ENCODE measurements at places on chromosomes 12 and 14. TPM values are rescaled to one million over a fixed set of nuclear protein-coding genes. Genes with fewer than 3 reads are reported as not detected.

RACGAP1 gene
- 3.0 TPM for total RNA-seq

- H3K36me3 ChIP-seq: peaks cover 3% of the 10 kb centered on the region
- H3K27ac ChIP-seq: peak overlapping the region; percentile 14
- H3K27me3 ChIP-seq: no peaks in the 10 kb centered on the region
- peaks cover 38% of the 10 kb centered on the region for H3K4me1 ChIP-seq
These were observed 1.9 kb downstream of the TRIP11 start for GRCh38 chr14:92037989-92038388.

DNA sequence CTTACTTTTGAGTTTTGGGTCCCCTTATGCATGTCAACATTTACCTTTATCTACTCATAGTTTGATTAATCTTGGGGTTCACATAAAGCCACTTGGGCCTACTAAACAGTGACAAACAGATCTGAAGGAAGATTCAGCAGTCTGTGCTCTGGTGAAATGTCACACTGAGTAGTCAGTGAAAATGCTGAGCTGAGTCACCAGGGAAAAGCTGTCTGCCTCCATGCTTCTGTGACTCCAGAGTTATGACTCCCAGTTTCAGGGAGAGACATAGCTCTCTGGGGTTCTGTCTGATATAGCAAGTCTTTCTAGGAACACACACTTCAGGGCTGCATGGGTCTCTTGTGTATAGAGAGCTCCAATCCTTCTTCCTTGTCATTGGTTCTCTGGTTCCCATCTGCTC is 406.3 kb upstream of the FAR2 start:
- no peak overlapping the region for H3K4me3 ChIP-seq
- H3K27me3 ChIP-seq: no peaks in the 10 kb centered on the region
- H3K36me3 ChIP-seq: no peaks in the 10 kb centered on the region
- H3K27ac ChIP-seq: no peak overlapping the region

ACRBP gene
- total RNA-seq: 0.95 TPM

DNA sequence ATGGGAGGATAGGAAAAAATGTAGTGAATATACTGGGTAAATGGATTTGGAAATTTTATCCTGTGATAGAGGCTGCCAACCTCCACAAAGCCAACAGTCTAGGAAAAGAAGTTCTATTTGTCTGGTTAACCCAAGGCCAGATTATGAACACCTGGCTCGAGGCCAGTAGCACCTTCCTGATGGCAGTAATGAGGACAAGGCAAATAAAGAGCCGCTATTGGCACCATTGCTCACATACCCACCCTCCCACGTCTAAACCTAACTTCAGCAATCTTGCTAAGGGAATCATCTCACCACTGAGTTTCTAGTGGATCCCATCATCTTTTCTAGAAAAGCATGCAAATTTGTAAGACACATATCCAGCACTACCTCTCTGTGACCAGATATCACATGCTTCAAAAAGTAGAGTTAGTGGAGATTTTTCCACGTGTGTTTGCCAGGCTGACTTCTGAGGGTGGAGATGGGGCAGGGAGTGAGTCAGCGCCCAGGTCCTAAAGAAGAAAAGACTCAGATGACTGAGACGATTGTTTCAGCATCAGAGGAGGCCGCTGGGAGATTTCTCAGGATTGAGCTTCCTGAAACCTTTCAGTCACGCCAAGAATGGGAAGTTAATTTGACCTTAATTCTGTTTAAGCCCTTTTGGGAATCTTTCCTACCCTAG is 362.9 kb downstream of the EMP1 start:
- no peaks in the 10 kb centered on the region for H3K4me1 ChIP-seq
- no peak overlapping the region for H3K27ac ChIP-seq
- no peaks in the 10 kb centered on the region for H3K27me3 ChIP-seq

- H3K36me3 ChIP-seq: no peaks in the 10 kb centered on the region
- no peaks in the 10 kb centered on the region for H3K4me1 ChIP-seq
- DNase-seq: no peak
These were observed 386.2 kb downstream of the DIO2 start for GRCh38 chr14:79825046-79825521.

DNA sequence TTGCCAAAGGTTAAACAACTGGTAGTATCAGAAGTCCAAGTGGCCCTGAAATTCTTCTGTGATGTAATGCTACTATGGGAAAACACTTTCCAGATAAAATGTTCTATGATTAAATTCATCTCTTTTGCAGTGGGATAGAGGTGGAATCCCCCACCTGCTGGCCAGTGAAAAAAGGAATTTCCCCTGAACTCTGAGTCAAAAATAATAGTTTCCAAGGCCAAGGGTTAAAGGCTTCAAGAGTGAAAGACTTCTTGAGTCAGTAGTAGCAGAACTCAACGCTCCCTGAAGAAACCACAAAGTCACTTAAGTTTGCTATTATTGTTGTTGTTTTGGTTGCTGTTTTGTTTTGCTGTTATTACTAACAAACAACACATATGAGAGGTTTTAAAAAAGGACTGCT is 330.8 kb downstream of the SOX5 start:
- no peak overlapping the region for H3K27ac ChIP-seq
- no peaks in the 10 kb centered on the region for H3K4me1 ChIP-seq
- no peaks in the 10 kb centered on the region for H3K36me3 ChIP-seq
- no peaks in the 10 kb centered on the region for H3K27me3 ChIP-seq
- no peak overlapping the region for H3K4me3 ChIP-seq

PLBD1 gene
- total RNA-seq: 1.3 TPM

DNA sequence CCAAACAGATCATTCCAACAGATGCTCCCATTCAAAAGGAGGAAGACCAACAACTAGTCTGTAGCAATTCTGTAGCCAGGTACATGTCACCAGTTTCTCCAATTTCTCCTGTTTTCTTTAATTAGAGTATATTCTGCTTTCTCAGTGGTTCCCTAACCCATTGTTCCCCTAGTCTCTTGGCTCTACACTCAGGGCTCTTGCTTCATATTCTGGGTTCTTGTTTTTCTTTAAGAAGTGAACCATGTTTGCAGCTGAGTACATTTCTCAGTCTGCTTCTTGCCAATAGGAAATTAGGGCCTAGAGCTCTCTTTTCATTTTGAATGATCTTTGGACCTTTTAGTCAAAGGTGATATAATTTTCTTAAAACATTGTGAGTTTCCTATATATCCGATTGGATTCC is 29.4 kb upstream of the STXBP6 start:
- no peaks in the 10 kb centered on the region for H3K4me1 ChIP-seq
- no peak overlapping the region for H3K27ac ChIP-seq
- no peak overlapping the region for H3K4me3 ChIP-seq
- H3K27me3 ChIP-seq: peaks cover 2% of the 10 kb centered on the region
- no peak for DNase-seq
- H3K36me3 ChIP-seq: no peaks in the 10 kb centered on the region

- no peaks in the 10 kb centered on the region for H3K36me3 ChIP-seq
- H3K4me3 ChIP-seq: no peak overlapping the region
- no peaks in the 10 kb centered on the region for H3K27me3 ChIP-seq
- no peak overlapping the region for H3K27ac ChIP-seq
- peaks cover 37% of the 10 kb centered on the region for H3K4me1 ChIP-seq
These were observed 13.1 kb upstream of the ITGA5 start for GRCh38 chr12:54431911-54432814.

MYBPC1 gene
- not detected for total RNA-seq

CD4 gene
- total RNA-seq: 136 TPM

DNA sequence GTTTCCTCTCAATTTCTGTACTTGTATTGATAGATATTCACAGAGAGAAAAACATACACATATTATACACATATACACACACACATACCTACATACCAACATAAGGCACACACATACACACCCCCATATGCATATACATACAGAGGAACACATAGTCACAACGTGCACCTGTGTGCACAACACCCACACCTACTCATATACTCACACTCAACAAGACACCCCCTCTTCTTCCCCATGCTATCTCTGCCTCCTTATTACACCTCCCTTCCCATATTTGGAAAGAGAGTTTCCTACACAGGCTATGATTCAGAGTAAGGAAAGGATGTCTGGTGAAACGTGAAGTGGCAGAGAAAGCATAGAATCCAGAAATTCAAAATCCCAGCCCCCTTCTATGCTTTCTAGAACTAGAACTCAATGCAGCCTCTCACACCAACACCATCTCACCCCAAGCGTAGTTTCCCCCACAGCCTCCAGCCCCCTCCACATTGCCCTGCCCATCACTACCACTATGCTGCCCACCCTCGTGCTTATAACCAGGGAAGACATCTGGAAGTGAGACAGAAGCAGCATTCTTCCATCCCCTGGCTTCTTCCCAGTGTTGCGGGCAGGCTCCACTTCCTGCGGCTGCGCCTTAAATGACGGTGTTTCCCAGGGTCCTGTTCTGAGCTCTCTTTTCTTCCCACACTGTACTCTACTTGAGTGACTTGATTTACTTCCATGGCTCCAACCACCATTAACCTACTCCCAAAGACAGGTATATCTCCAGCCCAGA is 2.4 kb downstream of the RNASE8 start:
- H3K4me3 ChIP-seq: no peak overlapping the region
- H3K27me3 ChIP-seq: peaks cover 13% of the 10 kb centered on the region
- no peak overlapping the region for H3K27ac ChIP-seq
- DNase-seq: no peak
- no peaks in the 10 kb centered on the region for H3K4me1 ChIP-seq

- no peaks in the 10 kb centered on the region for H3K27me3 ChIP-seq
- H3K4me1 ChIP-seq: peaks cover 8% of the 10 kb centered on the region
- H3K27ac ChIP-seq: no peak overlapping the region
- H3K4me3 ChIP-seq: no peak overlapping the region
These were observed 16.3 kb upstream of the CYP46A1 start for GRCh38 chr14:99667821-99668220.

USP44 gene
- 1.5 TPM for total RNA-seq

DNA sequence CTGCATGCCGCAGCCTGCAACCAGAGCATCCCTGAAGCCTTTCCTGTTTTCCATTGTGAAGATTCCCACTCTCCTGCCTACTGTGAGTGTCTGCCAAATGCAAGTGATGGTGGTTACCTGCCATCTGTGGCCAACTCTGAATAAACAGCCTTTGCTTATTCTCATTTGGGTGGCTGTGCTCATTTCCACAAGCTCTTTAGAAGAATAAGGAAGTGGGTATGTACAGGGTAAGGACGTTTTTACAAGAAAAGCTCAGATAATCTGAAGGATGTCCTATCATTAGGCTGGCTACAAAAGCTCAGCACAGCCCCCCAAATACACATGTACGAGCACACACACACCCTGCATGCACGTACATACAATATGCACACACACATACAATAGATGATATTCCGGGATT is 7.3 kb upstream of the RNASE1 start:
- H3K36me3 ChIP-seq: no peaks in the 10 kb centered on the region
- no peak overlapping the region for H3K27ac ChIP-seq
- no peaks in the 10 kb centered on the region for H3K4me1 ChIP-seq
- no peaks in the 10 kb centered on the region for H3K27me3 ChIP-seq

GRCh38 chr12:106914796-106915634 is 40.7 kb upstream of the TMEM263 start:
- H3K4me1 ChIP-seq: peaks cover 18% of the 10 kb centered on the region
- H3K27ac ChIP-seq: no peak overlapping the region
- no peaks in the 10 kb centered on the region for H3K27me3 ChIP-seq
- no peaks in the 10 kb centered on the region for H3K36me3 ChIP-seq
- no peak overlapping the region for H3K4me3 ChIP-seq

DNA sequence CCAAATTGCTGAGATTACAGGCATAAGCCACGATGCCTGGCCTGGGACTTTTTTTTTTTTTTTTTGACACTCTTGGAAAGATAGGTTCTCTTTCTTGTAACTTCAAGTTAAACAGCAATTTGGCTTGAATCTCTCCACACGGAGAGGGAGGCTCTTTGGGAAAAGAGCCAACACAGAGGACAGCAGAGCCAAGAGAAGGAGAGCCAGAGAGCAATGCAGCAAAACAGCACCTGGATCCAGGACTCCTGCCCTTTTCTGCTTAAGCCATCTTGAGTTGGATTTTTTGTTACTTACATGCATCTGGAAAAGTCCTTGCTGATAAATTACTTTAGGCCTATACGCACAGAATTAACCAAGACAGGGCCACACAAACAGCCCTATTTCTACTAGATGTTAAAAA is 176.8 kb downstream of the APAF1 start:
- H3K27ac ChIP-seq: no peak overlapping the region
- no peaks in the 10 kb centered on the region for H3K4me1 ChIP-seq
- no peak overlapping the region for H3K4me3 ChIP-seq
- peaks cover 7% of the 10 kb centered on the region for H3K27me3 ChIP-seq
- DNase-seq: no peak

DNA sequence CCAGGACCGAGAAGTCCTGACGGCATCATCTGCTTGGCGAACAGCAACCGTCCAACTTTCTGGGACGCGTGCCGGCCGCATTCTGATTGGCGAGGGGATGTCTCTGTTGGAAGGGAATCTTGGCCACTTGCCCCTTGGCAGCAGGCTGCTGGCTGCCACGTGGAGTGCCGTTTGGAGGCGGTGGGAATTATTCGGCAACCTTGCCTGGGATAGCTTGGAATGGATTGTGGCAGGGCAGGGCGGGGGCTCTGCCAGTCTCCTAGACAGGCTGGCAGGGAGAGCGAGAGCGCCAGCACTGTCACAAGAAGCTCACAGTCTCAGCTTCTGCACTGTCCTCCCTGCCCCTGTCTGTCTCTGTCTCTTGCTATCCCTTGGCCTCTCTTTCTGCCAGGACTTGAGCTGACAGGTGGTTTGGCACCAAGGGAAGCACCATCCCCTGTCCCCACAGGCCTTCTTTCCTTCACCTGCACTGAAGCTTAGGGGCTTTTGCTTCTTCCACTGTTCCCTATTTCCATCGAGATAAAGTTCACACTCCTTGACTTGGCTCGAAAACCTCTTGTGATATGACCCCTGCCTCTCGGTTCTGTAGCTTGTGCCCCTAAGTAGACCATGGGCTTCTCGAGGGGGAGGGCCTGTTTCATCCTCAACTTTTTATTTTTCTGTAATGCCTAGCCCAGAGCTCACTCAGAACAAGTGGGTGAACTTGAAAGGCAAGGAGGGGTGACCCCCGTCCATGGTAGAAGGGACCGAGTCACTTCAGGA is 201.9 kb downstream of the PHETA1 start:
- H3K36me3 ChIP-seq: no peaks in the 10 kb centered on the region
- DNase-seq: no peak
- H3K4me1 ChIP-seq: peaks cover 5% of the 10 kb centered on the region
- no peaks in the 10 kb centered on the region for H3K27me3 ChIP-seq
- no peak overlapping the region for H3K27ac ChIP-seq

DNA sequence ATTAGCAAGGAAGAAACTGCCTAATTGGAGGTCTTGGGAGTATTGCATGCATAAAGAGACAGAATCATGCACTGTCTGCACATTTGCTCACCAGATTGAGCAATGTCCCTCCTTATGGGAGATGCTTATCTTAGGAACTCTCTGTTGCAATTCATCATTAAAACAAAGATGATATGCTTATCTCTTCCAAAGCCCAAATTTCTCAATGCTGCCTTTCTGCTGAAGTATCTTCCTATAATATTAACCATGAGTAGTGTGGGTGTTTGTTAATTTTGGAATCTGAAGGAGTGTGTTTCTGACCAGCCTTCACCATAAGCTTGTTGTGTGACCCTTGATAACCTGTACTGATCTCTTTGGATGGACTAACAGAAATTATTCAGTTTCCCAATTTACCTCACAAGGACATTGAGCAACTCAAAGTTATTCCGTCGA is 1257.6 kb upstream of the FLRT2 start:
- no peak for DNase-seq
- no peak overlapping the region for H3K4me3 ChIP-seq
- no peak overlapping the region for H3K27ac ChIP-seq

Data from CD4-positive, alpha-beta T cell (primary cell).